ENCODE measurements at places on chromosomes 7 and 10.

DNA sequence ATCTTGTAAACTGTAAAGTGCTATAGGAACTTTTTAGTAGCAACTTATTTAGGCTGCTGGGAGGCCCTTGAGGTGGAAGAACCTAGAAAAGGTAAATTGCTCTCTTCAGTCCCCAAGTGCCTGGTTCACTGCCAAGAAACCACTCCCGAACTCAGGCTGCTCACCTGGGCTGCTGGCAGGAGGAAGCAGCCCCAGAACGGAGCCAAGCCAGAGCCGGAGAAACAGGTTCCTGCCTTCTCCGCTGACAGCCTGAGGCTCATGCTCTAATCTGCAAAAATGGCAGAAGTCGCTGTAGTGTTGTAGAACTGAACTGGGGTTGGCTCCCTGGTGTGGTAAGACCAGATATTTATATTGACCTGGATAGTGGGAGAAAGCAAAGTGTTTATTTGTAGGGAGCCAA, 136.0 kb downstream of the CUL2 start:
- H3K27me3 ChIP-seq: no peaks in the 10 kb centered on the region
- no peaks in the 10 kb centered on the region for H3K36me3 ChIP-seq
- DNase-seq: no peak
- H3K4me3 ChIP-seq: no peak overlapping the region
- no peak overlapping the region for H3K27ac ChIP-seq

- no peaks in the 10 kb centered on the region for H3K36me3 ChIP-seq
- H3K4me3 ChIP-seq: no peak overlapping the region
- H3K27ac ChIP-seq: no peak overlapping the region
- no peak for DNase-seq
Observed at GRCh38 chr10:98273057-98273850, 5.3 kb upstream of the LOXL4 start.

DNA sequence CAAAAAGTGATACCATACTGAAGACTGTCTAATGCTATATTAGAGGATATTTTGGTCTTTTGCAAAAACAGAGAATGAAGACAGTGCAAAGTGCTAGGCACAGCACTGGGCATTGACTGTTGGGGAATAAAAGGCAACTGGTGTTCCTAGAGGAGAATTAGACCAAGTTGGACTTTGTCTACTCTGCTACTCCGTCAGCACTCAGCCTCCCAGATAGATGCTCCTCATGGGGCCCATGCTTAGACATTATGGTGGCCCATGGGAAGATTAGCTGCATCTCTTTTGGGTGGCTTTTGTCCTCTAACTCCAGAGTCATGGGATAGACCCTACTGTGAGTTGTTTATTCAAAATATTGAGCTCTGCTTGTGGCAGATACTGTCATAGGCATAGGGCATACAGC, 113.5 kb downstream of the RBM20 start:
- H3K4me3 ChIP-seq: no peak overlapping the region
- no peak overlapping the region for H3K27ac ChIP-seq
- H3K36me3 ChIP-seq: no peaks in the 10 kb centered on the region
- no peak for DNase-seq
- H3K4me1 ChIP-seq: no peaks in the 10 kb centered on the region

DNA sequence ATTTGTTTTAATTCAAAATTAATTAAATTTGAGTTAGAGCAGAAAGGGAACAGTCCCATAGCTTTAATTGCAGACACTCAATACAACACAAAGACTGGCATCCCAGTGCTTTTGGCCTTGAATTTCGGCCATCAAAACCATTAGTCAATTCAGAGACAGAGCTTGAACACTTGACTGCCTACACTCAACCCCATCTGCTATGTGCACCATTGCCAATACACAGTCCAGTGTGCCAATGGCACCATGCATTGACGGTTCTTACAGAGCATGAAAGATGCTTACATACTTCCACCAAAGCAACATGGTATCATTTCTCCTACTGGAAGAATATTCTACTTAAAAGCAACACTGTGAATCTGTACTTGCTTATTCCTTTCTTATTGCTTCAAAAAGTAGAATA, 43.6 kb upstream of the LRRTM3 start:
- H3K36me3 ChIP-seq: no peaks in the 10 kb centered on the region
- H3K4me3 ChIP-seq: no peak overlapping the region
- H3K27me3 ChIP-seq: no peaks in the 10 kb centered on the region
- H3K27ac ChIP-seq: no peak overlapping the region

GRCh38 chr7:5497295-5498103, 73.9 kb upstream of the TNRC18 start:
- H3K4me3 ChIP-seq: no peak overlapping the region
- H3K27ac ChIP-seq: peak overlapping the region; percentile 49
- no peaks in the 10 kb centered on the region for H3K4me1 ChIP-seq
- H3K27me3 ChIP-seq: no peaks in the 10 kb centered on the region
- DNase-seq: no peak

- no peak for DNase-seq
- peaks cover 29% of the 10 kb centered on the region for H3K27me3 ChIP-seq
- H3K27ac ChIP-seq: no peak overlapping the region
- H3K4me1 ChIP-seq: peaks cover 37% of the 10 kb centered on the region
- H3K4me3 ChIP-seq: no peak overlapping the region
Observed at GRCh38 chr7:70573696-70574095, 558.2 kb upstream of the GALNT17 start.

- H3K36me3 ChIP-seq: no peaks in the 10 kb centered on the region
- H3K4me3 ChIP-seq: no peak overlapping the region
- peaks cover 2% of the 10 kb centered on the region for H3K27me3 ChIP-seq
- no peak overlapping the region for H3K27ac ChIP-seq
Observed at GRCh38 chr10:120503689-120504088, 46.7 kb downstream of the PLPP4 start.

DNA sequence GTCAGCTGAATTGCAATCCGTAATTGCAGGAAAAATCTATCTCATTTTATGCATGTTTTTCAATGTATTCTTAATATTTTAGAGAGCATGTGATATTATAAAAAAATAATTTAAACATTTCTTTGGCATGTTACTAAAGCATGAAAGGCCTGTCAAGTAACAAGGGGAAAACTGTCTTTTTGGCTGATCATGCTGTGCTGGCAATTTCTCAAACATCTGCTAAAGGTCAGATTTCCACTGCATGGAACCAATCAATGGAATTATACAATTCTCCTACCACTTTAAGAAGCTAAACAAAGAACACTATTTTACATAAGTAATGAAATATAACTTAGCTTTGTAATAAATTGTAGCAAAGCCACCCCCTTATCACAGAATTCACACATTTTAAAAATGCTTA, 49.4 kb downstream of the JMJD1C start:
- no peak for DNase-seq
- no peak overlapping the region for H3K4me3 ChIP-seq
- H3K27ac ChIP-seq: no peak overlapping the region
- peaks cover 4% of the 10 kb centered on the region for H3K36me3 ChIP-seq

- no peaks in the 10 kb centered on the region for H3K4me1 ChIP-seq
- H3K36me3 ChIP-seq: peaks cover 13% of the 10 kb centered on the region
- H3K4me3 ChIP-seq: no peak overlapping the region
- DNase-seq: no peak
Observed at GRCh38 chr7:43782768-43783555, 24.5 kb downstream of the BLVRA start.

DNA sequence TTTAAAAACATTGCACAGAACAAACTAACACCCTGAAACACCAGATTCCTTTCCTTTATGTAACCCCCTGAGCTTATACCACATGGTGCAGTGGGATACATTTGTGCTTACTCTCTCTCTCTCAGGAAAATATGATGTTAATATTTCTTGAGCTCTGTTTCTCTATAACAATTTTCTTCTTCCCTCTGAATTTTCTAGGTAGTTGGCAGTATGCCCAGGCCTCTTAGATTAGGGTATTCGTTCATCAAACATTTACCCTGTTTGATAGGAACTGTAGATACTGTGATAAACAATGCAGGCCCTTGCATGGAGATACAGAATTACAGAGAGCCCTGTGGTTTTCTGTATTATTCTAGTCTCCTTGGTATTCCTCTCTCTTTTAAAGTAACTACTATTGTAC, 567.8 kb downstream of the IPMK start:
- H3K27me3 ChIP-seq: no peaks in the 10 kb centered on the region
- peaks cover 2% of the 10 kb centered on the region for H3K4me1 ChIP-seq
- H3K27ac ChIP-seq: no peak overlapping the region
- H3K36me3 ChIP-seq: no peaks in the 10 kb centered on the region
- no peak for DNase-seq
